Endodermal cell (in vitro differentiated cells): ENCODE measurements at places on chromosomes 3 and 15. TPM values are rescaled to one million over a fixed set of nuclear protein-coding genes. Genes with fewer than 3 reads are reported as not detected.

DNA sequence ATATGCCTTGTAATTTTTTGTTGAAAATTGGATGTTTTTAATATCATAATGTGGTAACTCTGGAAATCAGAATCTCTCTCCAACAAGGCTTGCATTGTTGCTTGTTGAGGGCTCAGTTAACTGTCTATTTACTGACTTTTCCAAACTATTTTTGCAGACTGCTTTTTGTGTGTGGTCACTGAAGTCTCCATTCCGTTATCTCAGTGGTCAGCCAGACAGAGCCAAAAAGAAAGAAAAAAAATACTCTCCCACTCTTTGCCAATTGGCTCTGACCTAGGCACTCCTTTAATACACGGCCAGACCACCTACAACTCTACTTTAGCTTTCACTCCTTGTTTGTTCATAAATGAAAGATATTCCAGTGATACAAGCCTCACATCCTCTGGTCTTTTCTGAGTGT, 52.5 kb downstream of the IFT80 start:
- no peak for DNase-seq

GRCh38 chr3:53823956-53824657, 22.1 kb downstream of the CHDH start:
- DNase-seq = no peak

The RPN1 gene
- total RNA-seq = 209 and 210 TPM in 2 replicates

DNA sequence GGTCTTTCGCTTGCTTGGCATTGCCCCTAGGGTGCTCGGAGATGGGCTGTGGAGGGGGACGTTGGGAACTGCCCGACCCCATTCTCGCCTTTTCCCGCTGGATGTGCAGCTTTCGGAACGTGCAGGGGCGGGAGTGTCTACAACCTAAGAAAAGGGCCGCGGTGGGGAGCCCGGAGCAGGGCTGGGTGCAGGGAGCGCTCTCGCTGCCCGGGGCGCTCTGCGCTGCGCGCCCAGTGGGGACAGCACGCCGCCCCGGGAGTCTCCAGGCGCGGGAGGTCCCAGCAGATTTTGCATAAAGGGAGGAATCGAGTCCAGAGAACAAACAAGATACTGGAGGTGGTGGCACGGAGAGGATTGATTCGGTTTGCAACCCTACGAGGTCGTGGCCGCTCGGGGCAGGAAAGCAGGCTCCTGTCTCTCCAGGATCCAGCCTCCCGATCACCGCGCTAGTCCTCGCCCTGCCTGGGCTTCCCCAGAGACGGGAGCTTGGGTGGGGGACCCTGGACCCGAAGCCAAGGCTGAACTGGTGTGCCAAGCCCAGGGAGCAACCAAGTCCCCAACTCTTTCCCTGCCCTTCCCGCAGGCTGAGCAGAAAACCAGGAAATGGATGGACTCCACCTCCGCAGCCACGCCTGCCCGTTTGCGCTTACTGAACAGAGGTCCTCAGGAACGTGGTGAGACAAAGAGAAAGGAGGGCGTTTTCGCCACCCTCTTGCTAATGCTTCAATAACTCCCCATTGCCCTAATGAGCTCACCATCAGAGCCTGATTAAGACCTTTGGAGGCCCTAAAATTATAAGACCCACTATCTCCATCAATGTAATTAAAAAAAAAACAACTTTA, 59.7 kb downstream of the NOX5 start:
- peak; percentile 92 for DNase-seq

DNA sequence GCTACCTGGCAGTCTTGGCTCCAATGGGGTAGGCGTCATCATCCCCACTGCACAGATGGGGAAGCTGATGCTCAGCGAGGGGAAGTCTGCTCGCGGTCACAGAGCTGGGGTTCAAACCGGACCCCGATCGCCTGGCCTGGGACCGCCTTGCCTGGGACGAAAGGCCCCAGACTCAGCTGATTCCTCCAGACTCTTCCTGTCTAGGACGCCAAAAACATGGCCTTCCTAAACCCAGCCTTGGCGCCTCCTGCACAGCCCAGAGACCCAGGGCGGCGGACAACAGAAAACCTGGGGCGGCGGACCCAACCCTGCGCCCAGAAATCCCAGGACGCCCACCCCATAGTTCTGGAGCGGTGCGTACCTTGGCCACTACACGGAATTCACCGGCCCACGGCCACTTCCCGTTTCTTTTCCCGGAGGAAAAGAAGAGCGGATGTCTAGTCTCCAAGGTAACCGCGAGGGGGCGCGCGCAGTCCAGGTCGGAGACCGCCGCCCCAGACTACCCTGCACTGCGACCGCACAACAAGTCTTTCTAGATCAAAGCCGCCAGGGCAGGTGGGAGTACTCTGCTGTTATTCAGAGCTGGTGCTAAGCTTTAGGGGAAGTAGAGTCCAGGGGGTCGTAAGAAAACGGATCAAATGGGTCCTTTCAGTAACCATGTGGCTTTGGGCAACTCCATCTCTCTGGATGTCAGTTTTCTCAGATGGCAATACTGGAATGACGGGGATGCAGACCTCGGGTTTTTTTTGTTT, 4.9 kb upstream of the IL17RD start:
- DNase-seq = peak; percentile 94

GRCh38 chr3:123157598-123158287, 44.0 kb upstream of the SEC22A start:
- peak; percentile 23 for DNase-seq

GRCh38 chr3:98901119-98901391, 440 bp downstream of the DCBLD2 start:
- DNase-seq = peak; percentile 89

- DNase-seq = no peak
These were observed 16.0 kb downstream of the CD200 start for GRCh38 chr3:112348943-112349342.

DNA sequence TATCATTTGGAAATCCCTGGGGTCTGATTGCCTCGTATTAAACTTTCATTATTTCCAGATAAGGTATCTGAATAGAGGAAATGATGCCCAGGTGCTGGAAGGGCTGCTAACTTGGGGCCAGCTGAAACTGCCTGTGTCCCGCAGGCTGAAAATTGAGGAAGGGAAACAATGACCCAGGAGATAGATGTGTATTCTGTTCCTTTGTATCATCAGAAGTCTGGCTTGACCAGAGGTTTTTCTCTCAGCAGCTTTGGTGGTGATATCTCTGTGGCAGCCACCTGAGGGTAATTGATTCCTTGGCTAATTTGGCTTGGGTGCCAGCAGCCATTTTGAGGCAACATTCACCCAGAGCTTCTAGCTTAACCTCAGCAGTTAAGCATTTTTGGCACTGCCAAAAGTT, 90.0 kb upstream of the STT3B start:
- peak; percentile 54 for DNase-seq

DNA sequence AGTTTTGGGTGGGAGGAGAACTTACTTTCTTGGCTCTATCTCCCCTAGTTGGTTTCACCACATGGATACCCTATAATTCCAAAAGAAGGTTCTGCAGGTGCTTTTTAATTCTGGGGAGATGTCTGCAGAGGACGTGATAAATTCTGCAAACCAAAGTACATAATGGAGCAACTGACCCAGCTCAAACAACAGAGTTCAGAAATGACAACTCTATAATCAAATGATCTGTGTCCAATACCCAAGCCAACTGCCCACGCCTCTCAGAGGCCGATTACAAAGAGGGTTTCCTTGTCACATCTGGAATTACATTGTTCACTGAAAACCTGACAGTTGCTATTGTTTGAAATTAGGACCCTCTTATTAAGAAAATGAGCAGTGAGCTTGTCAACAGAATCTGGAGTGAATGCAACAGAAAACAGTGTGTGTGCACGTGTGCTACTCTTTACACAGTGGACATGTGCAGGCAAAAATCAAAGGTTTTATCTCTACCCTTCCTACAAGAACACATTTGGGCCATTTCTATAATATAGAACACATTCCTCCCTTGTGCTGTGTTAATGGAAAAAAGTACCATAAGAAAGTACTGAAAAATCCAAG, 593.0 kb downstream of the MAGI1 start:
- no peak for DNase-seq

DNA sequence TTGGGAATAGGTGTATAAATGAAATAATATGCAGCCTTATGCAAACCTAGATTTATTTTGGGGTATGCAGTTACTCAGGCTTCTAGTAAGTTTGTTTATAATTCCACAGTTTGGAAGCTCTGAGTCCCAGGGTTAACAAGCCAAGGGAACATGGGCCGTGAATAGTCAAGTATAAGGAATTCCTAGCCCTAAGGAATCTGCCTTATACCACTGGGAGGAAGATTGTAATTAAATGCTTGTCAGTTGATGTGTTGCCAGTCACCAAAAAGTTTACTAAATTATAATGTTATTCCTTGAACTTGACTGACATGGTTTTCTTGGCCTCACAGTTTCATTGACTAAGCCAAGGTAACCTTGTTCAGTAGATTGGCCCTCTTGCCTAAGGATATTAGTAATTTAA, 72.4 kb upstream of the SGO1 start:
- no peak for DNase-seq

DNA sequence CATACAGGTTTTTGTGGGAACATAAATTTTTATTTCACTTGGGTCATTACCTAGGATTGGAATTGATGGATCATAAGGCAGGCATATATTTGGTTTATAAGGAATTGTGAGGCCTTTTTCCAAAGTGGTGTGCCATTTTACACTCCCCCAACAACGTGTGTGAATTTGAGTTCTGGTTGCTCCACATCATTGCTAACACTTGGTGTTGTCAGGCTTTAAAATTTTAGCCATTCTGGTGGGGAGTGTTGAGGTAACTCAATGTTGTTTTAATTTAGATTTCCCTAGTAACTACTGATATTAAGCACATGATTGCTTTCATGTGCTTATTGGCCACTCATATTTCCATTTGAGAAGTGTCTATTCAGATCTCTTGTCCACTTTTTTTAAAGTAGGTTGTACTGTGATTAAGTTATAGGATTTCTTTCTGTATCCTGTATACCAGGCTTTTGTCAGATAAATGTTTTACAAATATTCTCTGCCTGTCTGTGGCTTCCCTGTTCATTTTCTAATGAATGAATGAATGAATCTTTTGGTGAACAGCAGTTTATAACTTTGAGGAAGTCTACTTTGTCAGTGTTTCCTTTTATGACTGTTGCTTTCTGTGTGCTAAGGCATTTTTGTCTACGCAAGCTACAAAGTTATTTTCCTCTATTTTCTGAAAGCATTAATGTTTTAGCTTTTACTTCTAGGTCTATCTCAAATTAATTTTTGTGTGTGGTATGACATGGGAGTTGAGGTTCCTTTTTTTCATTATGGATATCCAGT, 17.9 kb upstream of the NR2C2 start:
- DNase-seq = no peak

The FRMD4B gene
- 2.1 to 3.7 TPM (median 2.1 TPM) in 3 replicates for total RNA-seq

The ATP10A gene
- 0.81 and 1.2 TPM in 2 replicates for total RNA-seq

- DNase-seq = no peak
These were observed 12.4 kb upstream of the CPNE4 start for GRCh38 chr3:132047209-132047608.

DNA sequence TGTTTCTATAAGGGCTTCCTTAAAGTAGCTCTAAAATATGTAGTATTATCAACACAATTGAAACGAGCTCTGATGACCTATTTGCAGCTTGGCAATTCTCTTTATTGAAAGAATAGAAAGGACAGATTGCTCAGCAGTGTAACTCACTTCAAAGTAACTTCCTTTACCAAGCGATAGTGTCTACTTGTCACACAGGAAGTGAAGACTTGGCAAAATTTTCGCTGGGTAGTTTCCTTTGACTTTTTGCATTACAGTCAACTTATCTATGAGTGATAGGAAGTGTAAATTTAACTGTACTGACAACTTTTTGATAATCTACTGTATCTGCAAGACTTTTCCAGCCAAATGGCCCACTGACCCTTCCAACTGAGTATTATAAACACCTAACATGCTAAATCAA, 22.8 kb downstream of the SLC9A9 start:
- no peak for DNase-seq

The SLC2A2 gene
- total RNA-seq = 0.20 and 0.24 TPM in 2 replicates

DNA sequence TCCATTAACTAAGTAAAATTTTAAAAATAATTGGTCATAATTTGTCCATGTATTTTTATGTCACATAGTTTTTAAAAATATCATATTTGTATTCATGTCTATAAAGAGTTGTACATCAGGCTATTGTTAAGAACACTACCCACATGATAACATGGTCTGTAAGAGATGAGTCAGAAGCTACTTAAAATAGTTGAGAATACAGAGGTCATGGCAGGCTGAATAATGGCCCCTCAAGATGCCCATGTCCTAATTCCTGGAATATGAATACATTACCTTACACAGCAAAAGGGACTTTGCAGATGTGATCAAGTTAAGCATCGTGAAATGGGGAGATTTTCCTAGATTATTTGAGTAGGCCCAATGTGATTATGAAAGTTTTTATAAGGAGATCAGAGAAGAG, 782.9 kb upstream of the GOLIM4 start:
- no peak for DNase-seq

DNA sequence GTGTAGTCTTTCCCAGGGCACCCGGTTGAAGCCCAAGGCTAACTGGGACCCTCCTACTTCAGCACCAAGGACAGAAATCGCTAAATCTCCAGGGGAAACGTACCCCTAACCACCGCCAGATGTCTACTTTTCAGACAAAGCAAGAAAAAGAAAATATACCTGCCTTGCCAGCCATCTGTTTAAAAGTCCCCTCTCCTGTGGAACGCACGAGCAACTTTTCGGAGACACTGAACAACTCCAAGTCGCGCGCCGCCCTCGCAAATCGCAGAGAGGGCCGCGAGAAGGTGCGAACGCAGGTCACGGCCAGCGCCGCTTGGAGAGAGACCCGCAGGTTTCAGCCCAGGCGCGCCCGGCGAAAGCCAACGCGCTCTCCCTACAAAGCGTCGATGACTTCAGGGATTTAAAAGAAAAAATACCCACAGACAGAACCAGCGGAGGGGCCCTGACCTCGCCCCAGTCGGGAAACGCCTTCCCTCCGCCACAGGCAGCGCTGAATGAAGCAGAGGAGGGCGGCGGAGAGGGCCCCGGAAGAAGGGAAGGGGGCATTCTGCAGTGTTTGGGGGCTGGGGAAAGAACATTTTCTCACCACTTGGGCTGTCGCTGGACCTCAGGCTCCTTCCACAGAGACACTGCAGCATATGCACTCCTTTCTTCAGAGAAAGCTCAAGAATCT, 213.1 kb downstream of the FGF12 start:
- DNase-seq = peak; percentile 87

- no peak for DNase-seq
These were observed 25.3 kb upstream of the ARHGEF3 start for GRCh38 chr3:56826831-56827722.

- no peak for DNase-seq
These were observed 606.7 kb downstream of the PDCD6IP start for GRCh38 chr3:34405159-34405558.

DNA sequence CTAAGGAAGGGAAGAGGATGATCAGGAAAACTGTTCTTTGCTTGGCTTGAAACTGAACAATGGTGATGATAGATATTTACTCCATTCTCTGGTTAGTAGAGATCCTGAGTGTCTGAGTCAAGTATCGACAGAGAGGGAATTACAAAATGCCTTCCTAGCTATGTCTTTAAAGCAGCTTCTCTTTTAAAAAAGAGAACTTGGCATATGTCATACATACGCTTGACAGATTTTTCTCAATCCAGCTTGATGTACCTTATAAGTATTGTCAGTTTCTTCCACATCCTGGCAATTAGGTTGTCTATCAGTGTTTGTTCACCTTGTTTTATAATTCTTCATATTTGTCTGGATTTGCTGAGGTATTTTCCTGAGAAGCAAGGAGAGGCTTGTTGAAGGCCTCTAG, 5.0 kb upstream of the EPHB1 start:
- DNase-seq = no peak
